Posterior cingulate gyrus (tissue), 11 donors: ENCODE measurements at places on chromosomes 11 and 22.

DNA sequence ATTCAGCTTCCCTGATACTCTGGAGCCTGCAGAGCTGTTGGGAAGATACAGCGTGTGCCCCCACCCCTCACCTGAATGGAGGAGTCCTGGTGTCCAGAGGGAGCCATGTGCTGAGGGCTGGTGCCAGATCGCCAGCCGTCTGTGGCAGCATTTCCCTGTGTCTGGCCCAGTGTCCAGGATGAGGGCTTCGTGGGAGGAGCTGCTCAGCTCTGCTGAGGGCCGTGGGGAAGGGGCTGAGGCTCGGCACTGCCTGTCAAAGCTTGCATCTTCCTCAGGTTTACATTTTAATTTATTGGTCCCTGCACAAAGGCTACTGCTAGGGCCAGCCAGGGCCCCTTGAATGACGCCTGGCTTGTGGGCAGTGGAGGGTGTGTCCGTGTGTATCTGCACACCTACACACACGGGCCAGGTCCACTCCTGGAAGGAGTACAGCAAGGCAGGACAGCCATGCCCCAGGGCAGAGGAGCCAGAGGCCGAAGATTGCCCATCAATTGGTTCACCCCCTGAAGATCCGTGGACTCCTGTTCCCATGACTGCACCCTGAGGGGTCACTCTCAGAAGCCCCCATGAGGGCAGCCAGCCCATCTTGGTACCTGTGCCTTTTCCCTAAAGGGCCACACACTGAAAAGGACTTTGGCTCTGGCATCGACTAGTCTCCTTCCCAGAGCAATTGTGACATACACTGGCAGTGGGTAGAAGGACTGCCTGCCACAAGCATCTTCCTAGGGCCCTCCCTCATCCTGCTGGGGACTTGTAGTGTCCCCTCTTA is 107.7 kb upstream of the PARVA start:
- peak; percentile 84 for DNase-seq

DNA sequence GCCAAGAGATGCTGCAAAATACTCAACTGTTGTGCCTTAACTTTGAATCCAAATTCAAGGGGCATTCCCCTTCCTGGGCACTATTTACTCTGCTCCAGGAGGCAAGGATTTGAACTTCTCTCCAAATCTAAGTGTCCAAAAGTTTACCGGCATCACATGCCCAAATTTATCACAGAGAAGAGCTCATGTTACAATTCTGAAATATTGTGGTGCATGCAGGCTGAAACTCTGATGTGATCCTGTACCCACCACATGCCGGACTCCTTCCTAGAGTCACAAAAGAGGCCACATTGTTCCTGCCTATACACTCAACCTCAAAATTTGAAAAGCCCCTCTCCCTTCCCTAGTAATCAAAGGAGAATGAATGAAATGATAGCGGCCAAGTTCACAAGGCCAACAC is 1.3 kb downstream of the TRAF6 start:
- DNase-seq = no peak

DNA sequence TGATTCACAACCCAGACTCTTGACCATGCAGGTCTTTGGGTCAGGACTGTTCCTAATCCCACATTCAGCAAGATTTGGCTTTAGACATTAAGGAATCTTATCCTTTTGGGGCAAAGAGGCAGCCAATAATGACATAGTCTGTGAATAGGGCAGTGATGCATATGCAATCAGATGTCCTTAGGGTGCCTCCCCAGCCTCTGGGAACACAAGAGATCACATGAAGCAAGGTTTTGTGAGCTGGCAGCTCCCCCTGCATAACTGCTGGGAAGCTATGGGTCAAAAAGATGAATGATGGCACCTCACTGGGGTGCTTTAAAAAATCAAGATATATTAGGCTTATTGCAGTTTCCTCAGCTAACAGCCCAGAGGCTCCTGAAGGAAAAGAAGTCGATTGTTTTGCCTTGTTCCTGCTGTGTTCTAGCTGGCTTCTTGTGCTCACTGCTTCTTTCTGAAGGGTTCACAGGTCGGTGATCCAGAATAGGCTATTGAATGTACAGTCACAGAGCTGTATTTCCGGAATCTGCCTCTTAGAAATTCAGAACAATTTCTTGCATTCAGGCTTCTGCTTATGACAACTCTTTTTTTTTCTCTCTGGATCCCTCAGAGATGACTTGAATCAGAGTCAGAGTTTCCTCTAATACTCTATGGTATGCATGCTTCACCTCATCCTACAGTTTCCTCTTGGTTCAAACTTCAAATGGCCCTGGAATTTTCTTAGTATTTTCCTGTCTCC is 31.7 kb downstream of the INSC start:
- no peak for DNase-seq

- DNase-seq = no peak
These were observed 31.3 kb downstream of the CEP57 start for GRCh38 chr11:95821640-95822039.

DNA sequence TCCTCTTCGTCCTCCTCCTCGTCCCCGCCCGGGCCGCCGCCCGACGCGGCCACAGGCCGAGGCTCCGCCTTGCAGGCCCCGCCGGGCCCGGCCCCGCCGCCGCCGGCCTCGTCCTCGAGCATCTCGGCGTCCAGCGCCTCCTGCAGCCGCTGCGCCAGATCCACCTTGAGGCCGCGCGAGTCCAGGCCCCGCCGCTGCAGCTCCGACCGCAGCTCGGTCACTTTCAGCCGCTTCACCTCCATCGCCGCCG is 417 bp downstream of the HNRNPUL2 start:
- DNase-seq = no peak

GRCh38 chr11:101091781-101092180 is 37.8 kb downstream of the PGR start:
- no peak for DNase-seq

GRCh38 chr22:24807284-24807950 is 1.4 kb downstream of the SGSM1 start:
- DNase-seq = no peak

- no peak for DNase-seq
These were observed 179.2 kb upstream of the MTMR2 start for GRCh38 chr11:96103102-96103501.

GRCh38 chr11:17171916-17172315 is 35.9 kb downstream of the PIK3C2A start:
- no peak for DNase-seq

- DNase-seq = peak; percentile 13
These were observed 4.9 kb upstream of the PPARA start for GRCh38 chr22:46145361-46145851.

- DNase-seq = no peak
These were observed 49.3 kb upstream of the FLI1 start for GRCh38 chr11:128644576-128644975.
